HFFc6 (cell line): ENCODE measurements at places on chromosomes 5 and 9. TPM values are rescaled to one million over a fixed set of nuclear protein-coding genes. Genes with fewer than 3 reads are reported as not detected.

DNA sequence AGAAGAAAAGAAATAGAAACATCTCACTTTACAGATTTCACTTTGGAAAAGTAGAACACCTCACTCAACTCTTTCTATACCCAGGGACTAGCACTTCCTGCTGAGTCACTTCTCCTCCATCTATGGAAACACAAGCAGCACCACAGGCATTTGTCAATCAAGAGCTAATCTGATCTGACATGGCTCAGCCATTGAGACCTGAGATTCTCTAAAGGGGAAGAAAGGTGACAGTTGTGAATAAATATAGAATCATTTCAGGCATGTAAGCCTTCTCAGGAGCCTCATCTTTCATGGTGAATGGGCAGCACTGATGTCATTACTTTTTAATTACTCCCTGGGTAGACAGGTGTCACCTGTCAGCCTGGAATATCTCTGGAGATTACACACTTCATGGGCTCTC lies 559.8 kb downstream of the HINT1 start:
- no peak for DNase-seq

DNA sequence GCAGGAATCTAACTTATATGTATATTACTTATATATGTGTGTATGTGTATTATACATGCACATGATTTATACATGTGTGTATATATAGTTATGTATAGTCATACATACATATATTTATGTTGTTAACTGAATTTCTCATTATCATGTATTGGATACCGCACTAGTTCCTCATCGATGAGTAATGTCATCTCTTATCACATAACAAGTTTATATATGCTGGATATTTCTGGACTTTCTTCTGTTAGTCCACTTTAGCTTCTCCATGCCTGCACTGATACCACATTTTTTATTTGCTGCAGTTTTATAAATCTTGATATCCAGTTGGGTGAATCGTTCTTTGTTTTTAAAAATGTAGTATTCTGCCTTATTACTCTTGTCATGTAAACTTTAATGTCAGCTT lies 50.2 kb downstream of the APC start:
- no peak for DNase-seq

DNA sequence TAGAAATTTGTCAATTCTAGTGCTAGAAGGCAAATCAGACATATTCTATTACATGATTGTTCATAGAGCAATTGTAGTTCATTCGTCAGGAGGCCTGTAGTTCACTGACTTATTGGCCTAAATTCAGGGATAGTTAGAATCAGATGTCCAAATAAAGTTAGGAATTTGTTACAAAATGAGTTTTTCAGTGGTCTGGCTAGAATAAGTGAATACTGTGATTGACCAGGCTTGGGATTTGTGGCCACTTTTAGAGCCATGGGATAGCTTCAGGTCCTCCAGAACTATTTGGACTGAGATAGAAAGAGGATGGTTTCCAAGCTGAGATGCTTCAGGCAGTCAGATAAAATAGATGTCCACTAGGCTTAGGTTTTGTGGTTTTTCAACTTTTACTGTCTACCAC lies 199.1 kb upstream of the MPDZ start:
- no peak for DNase-seq

FRMPD1 gene
- total RNA-seq, result not detected in 3 replicates

DNA sequence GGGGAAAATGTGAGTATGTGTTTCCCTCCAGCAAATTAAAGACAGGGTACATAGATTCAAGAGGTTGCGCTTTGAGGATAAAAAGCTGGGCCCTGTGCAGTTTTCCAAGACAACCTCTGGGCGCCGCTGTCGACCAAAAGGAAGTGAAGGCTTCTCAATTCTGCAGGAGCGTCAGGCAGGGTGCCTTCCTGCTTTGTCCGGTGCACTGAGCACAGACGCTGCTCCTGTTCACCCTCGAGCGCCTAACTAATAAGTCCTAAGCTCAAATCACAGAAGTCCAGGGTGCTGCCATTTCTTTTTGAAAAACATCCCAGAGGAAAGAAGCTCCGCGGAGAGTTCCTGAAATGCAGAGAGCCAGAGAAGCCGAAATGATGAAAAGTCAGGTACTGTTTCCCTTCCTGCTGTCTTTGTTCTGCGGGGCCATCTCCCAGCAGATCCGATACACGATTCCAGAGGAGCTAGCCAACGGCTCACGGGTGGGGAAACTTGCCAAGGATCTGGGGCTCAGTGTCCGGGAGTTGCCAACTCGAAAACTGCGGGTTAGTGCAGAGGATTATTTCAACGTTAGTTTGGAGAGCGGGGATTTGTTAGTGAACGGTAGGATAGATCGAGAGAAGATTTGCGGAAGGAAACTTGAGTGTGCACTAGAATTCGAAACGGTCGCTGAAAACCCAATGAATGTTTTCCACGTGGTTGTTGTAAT lies at the start of gene PCDHGB1:
TSS of gene PCDHGB1 (plus strand) at position 183 of the 703 bp plus-strand sequence. CDS start at position 345, 162 bp downstream.
- DNase-seq, result peak; percentile 53

DNA sequence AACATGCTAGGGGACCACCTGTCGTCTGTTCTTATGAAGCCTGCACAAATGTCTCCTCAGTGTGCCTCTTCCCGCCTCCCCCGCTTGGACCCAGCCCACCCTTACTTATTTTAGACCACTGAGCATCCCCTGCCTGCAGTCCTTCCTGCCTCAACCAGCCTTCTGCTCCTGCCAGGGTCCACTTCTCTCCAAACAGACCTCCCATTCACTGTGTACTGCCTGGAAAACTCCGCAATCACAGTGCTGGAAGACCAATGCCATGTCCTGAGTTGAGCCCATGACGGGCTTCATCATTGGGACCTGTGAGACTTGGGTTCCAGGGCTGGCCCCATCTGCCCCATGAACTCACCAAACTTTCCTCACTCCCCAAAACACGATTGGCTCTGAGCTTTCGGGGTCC lies 309.4 kb downstream of the IRX1 start:
- no peak for DNase-seq

DNA sequence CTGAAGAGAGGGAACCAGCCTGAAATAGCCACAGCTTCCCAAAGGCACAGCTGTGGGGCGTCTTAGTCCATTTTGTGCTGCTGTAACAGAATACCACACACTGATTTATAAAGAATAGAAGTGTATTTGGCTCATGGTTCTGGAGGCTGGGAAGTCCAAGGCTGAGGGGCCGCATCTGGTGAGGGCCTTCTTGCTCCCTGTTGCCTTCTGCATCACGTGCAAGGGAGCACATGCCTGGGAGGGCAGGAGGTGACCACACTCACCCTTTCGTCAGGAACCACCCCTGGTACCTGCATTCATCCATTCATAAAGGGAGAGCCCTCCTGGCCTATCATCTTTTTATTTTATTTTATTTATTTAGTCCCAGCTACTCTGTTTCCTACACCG lies 10.4 kb downstream of the PLPP7 start:
- no peak for DNase-seq

DNA sequence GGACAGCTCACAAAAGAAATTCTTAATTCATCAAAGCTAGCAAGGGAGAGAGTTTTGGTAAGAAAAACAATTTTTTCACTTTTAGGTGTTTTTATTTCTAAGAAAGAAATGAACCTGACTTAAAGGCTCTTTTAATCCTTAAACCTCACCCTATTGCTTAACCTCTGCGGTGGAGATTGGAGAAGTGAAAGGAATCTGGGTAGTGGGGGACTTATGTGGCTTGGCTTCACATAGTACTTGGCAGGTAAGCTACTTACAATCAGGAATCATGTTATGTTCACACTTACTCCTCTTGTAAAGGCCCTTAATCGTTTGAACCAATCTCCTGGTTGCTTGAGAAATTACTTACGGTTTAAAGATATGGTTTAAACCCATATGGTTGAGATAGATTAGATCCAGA lies 104.8 kb downstream of the ISOC1 start:
- DNase-seq, result no peak

ANKRD20A1 gene
- total RNA-seq, result not detected in 2 replicates

DNA sequence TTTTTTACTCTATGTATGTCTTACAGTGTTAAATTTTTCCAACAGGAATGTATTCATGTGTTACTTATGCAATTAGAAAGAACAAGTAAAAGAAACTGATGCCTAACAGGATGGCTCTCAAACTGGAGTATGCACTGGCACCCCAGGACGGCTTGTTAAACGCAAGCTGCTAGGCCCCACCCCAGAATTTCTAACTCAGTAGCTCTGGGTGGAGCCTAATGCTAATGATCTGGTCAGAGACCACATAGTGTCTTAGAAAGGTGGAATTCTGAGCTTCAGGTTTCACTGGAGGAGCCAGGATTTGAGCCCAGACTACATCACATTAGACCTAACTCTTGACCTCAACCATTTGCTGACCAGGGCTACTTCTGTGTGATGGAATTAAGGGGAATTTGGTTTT lies 34.4 kb downstream of the SHC3 start:
- DNase-seq, result no peak

GABRP gene
- not detected in 3 replicates for total RNA-seq

SV2C gene
- total RNA-seq, result not detected in 3 replicates

RNF180 gene
- not detected in 3 replicates for total RNA-seq
